ENCODE measurements at places on chromosomes 7 and 10.

GRCh38 chr10:26323219-26323618 lies 106.6 kb downstream of the GAD2 start:
- no peak for DNase-seq

GRCh38 chr10:30540276-30540675 lies 89.3 kb downstream of the LYZL2 start:
- no peak for DNase-seq

DNA sequence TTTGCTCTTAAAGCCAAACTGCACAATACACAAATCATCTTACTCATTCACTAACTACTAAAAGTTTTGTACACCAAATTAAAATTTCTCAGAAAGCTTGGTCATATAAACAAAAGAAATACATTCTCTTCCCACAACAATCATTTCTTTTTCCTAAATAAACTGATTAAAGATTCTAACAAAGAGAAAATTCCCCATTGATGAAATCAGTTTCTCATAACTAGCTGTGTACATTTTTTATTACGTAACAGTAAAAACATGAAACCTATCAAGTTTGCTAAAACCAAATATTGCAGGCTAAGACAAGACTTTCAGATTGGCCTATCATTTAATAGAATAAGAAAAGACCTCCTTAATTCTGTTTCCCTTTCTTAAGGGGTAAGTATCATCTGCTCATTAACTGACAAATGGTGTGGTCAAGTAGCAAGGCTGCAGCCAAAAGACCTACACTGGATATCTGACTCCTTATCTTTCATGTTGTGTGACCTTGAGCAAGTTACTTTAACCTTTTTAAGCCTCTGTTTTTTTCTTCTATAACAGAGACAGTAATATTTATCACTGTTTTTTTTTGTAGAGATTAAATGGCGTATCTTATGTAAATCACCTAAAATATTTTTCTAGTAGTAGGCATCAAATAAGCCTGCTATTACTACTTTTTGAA lies 22.4 kb downstream of the NAMPT start:
- DNase-seq, result no peak

DNA sequence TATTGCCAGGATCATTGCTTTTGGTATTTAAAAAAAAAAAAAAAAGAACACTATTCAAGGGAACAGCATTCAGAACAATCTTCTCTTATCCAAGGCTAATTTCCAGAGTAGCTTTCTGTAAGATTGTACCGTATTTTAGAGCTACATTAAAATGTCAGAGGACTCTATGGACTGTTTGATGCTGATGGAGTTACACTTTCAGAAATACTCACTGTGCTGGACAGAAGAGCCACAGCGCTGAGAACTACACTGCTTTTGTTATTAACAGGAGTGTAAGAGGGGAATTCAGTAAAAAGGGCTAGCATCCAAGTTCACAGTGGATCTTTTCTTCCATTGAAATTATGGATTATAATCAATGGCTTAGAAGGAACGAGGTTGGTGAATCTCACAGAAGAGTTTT lies 247.7 kb downstream of the AHR start:
- no peak for DNase-seq

GRCh38 chr7:129613016-129613337 lies 1.5 kb downstream of the NRF1 start:
- DNase-seq, result no peak

DNA sequence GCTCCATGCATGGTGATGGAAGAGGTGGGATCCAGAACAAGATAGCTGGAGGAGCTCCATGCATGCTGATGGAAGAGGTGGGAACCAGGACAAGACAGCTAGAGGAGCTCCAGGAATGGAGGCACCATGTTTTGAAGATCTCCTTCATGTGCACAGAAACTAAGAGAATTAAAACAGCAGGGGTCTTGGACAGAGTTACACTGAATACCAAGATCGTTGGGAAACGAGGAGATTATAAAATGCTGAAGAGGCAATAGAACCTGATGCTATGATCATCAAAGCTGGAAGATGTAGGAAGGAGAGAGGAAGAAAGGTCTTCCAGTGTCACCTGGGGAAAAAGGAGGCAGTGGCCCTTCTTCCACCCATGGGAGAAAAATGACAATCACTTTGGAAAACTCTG lies 193.6 kb upstream of the PFKP start:
- DNase-seq, result no peak

Data from stimulated activated CD4-positive, alpha-beta T cell treated with anti-CD3 and anti-CD28 coated beads, TNF-alpha, amount 100 ng/mL, for 1 hour (primary cell).